Right renal pelvis (tissue), 4 donors: ENCODE measurements at places on chromosomes 4 and X.

- no peak for DNase-seq
Observed at GRCh38 chr4:90994851-90995574, 867.8 kb downstream of the CCSER1 start.

DNA sequence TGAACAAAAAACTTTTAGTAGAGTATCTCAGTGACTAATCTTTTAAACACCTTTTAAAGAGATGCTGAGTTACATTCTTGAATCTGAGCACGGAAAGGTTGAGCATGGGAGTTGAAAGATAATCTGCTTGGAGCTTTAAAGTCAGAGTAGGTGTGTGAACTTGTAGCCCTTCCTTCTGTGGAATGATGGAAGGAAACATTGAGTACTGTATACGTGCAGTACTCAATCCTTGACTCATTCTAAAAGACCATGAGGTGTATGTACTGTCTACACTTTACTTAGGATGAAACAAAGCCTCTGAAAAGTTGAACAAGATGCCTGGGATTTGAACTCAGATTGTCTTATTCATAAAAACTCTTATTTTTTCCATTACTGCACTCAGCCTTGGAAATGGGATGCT lies 3.4 kb downstream of the ENOPH1 start:
- DNase-seq: no peak

GRCh38 chrX:153379508-153379907 lies 21.6 kb downstream of the PNMA6E start:
- DNase-seq: no peak

DNA sequence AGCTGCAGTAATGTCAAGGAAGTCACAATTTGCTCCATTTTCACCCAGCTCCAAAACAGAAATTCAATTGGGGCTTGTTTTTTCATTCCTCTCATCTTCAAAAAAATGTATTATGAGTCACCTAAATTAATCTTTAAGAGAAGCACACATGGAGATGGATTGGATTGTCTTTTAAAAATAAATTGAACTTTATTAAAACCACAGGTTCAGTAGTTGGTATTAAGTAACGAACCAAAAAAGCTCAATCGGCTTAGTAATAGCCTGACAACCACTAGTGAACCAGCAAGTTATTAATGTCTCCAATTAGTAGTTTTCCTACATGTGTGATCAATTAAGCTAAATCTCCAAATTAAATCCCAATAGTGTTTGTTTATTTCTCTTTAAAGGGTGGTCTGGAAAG lies 283.5 kb upstream of the GIMD1 start:
- DNase-seq: no peak

GRCh38 chr4:167100120-167100519 lies 134.2 kb downstream of the SPOCK3 start:
- DNase-seq: no peak

- DNase-seq: no peak
Observed at GRCh38 chr4:75544870-75545269, 11.0 kb upstream of the ODAPH start.

DNA sequence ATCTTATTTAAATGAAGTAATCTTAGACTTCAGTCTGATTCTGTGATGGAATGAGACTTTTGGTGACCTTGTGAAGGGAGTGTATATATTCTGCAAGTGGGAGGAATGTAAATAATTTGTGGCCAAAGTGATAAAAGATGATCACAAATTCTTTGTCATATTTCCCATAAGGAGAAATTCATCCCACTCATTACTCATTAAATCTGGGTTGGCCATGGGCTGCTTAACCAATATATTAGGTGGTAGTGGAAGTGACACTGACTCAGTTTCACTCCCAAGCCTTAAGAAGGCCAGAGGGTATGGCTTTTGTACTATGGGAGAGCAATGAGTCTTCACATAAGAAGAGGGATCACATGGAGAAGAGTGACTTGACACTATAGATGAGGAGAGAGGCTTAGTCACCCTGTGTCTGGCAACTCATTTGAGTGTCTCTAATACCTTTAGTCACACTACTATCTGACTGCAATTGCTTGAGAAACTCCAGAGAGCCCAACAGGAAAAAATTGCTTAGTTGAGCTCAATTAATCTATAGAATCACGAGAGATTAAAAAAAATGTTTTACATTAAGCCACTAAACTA lies 408.2 kb upstream of the PITX2 start:
- no peak for DNase-seq

DNA sequence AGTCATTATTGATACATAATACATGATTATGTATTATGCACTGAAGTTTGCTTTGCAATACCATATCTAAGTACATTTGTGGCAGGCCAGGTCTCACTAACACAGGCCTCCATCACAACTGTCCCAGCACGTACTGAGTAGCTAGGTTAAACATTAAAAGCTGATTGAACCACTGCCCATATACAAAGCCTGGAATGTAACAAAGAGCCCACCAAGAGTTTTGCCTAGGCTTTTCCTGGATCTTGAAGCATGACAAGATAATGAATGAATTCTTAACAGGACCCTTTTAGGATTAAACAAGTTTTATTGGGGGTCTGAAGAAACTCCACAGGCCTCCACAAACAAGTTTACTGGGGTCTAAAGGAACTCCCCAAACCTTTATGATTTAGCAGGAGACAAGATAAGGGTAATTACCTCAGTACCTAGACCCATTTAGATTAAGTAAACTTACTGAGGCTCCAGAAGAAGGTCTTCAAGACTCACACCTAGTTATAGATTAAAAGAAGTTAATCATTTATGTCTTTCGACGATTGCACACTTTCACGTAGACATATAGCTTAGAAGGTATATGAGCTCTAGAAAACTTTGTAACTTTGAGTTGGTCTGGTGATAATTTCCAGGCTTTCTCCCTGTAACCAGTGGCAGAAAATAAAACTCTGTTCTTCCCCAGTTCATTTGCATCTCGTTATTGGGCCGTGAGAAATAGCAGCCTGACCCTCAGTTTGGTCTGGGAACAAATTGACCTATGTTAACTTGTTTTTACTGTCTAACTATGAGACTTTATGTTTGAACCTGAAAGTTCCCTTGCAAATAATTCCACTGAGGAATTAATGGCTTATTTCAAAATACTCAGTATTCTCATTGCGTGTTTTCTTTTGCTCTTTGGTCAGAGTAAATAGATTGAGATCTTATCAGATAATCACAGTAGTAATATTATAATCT lies 84.8 kb downstream of the PHEX start:
- no peak for DNase-seq

- DNase-seq: no peak
Observed at GRCh38 chrX:39311646-39312045, 510.4 kb downstream of the MID1IP1 start.

DNA sequence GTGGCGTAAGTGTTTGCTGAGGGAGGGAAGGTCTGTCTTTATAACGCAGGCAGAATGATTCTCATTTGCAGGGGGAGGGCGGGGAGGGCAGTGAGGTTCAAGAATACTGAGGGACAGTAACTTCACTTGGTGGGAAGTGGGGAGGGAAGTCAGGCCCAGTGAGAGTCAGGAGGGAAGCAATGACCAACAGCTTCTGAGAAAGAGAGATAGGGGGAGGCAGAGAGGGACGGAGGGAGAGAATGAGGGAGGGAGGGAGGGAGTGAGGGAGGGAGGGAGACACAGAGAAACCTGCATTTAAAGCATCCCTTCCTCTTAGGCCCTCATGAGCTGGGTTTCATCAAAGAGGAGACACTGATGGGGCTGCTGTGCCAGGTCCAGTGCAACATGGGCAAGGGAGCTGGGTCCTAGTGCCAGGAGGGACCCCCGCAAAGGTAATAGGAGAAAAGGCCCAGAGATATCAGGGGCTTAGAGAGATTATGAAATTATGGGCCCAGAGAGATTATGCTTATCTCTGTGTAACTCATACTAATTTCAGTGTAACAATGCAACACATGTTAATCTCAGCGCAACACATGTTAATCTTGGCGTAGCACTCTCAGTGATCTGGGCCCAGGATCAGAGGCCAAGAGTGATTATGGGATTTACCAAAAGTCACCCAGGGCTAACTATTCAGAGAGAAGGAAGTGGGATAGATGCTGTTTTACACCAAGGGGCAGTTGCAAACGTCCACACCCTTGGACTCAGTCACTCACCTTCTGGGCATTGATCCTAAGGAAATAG lies 112.1 kb downstream of the DRD5 start:
- DNase-seq: no peak
